Left kidney (tissue), 8 donors: ENCODE measurements at places on chromosomes 1 and 21. TPM values are rescaled to one million over a fixed set of nuclear protein-coding genes. Genes with fewer than 3 reads are reported as not detected.

LCE1D gene
- not detected for polyA plus RNA-seq

GRCh38 chr1:226626577-226626956 lies 78.0 kb downstream of the STUM start:
- DNase-seq: no peak

CRP gene
- not detected for polyA plus RNA-seq

GRCh38 chr1:9555942-9556341 lies 16.7 kb downstream of the SLC25A33 start:
- no peak for DNase-seq

DNA sequence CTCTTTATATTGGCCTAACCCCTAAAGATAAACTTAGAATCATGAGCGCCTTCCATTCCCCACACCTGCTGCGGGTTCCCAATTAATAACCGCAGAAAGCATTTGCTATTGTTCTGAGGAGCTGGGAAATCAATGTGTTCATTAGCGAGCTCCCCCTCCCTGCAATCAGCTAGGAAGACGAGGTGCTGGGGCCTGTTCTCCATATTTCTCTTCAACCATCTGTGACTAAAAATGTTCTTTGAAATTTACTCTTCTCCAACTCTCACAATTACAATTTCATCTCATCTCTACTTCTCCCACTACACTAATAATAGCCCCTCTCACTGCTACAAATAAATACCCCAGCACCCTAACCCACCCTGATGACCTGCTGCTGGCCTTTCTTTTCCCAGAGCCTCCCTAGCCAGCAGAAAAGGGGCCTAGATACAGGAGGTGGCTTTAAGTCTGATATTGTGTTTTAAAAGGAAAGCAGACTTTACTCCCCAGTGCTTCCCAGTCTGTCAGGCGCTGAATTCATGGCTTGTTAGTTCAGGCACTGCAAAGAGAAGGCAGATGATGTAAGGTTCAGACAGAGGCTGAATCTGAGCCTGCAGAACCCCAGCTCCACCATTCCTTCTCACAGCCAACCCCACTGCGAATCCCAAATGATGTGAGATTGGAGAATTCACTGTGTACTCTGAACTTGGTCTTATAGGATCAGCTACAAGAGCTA lies 477.5 kb upstream of the DAB1 start:
- DNase-seq: no peak

GRCh38 chr1:168726281-168726680 lies 2.7 kb downstream of the DPT start:
- no peak for DNase-seq

CSF3R gene
- 5.2 TPM for polyA plus RNA-seq

- DNase-seq: no peak
These were observed 106.2 kb upstream of the ADAR start for GRCh38 chr1:154714052-154714623.

- no peak for DNase-seq
These were observed 17.6 kb downstream of the MTFR1L start for GRCh38 chr1:25837262-25837875.

GRCh38 chr1:201614262-201615015 lies 75.5 kb downstream of the NAV1 start:
- DNase-seq: peak; percentile 46

KMO gene
- polyA plus RNA-seq: 27.9 TPM

PPIAL4G gene
- 0.13 TPM for polyA plus RNA-seq

LHX8 gene
- not detected for polyA plus RNA-seq

- no peak for DNase-seq
These were observed 72.6 kb downstream of the TTC3 start for GRCh38 chr21:37145635-37146111.

GRCh38 chr1:198622001-198622400 lies 16.8 kb upstream of the PTPRC start:
- DNase-seq: no peak

OR10J1 gene
- polyA plus RNA-seq: 0.03 TPM

GRCh38 chr1:27724961-27725373 lies 794 bp upstream of the FAM76A start:
- DNase-seq: no peak

GRCh38 chr1:190453550-190453949 lies 24.1 kb downstream of the BRINP3 start:
- DNase-seq: no peak

MARK1 gene
- 10.6 TPM for polyA plus RNA-seq

DNA sequence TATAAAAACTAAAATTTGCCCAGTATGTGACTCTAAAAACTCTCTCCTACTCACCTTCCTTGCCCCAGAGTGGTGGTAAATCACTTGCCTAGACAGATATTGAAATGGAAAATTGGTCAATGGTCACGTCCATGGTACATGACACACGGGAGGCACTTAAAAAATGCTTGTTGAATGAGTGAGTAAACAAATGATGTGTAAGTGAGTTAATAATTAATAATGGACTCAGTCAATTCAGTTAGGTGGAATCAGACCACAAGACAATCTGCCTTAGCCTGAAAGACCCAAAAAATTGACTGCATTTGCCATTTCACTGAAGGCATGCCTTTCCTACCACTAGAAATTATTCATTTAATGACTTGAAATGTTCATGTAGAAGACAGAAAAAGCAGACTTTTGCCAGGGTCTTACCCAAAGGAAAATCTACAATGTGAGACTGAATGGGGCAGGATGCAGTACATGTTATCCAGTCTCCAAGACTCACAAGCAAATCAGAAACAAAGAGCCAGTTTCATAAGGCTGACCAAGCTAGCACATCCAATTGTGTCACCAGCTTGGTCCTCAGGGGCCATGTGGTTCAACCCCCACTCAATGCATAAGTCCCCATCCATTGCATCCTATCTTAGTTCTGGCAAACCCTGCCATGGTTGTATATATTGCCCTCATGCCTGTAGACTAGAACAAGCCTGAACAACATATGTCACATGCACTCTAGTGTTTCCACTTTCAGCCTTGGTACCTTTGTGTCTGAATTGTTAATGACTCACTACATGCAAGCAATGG lies 73.6 kb downstream of the TBX15 start:
- no peak for DNase-seq

TIE1 gene
- 47.3 TPM for polyA plus RNA-seq

ADCY10 gene
- 0.83 TPM for polyA plus RNA-seq

RGS1 gene
- polyA plus RNA-seq: 1.4 TPM

OR10R2 gene
- polyA plus RNA-seq: not detected

FGR gene
- 1.2 TPM for polyA plus RNA-seq

DNA sequence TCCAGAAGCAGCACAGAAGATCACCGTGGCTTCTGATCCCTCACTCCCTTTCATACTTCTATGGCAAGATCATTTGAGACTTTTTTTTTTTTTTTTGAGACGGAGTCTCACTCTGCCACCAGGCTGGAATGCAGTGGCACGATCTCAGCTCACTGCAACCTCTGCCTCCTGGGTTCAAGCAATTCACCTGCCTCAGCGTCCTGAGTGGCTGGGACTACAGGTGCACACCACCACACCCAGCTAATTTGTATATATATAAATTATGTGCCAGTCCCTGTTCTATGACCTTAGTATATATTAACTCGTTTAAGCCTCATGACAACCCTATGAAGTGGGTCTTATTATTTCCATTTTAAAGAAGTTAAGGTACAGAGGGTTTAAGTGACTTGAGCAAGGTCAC lies 298.5 kb downstream of the VAV3 start:
- no peak for DNase-seq
